Left lung (tissue), 14 donors: ENCODE measurements at places on chromosomes 2 and 18. TPM values are rescaled to one million over a fixed set of nuclear protein-coding genes. Genes with fewer than 3 reads are reported as not detected.

GRCh38 chr2:28523902-28524301 lies 28.0 kb downstream of the PLB1 start:
- no peak for DNase-seq

DNA sequence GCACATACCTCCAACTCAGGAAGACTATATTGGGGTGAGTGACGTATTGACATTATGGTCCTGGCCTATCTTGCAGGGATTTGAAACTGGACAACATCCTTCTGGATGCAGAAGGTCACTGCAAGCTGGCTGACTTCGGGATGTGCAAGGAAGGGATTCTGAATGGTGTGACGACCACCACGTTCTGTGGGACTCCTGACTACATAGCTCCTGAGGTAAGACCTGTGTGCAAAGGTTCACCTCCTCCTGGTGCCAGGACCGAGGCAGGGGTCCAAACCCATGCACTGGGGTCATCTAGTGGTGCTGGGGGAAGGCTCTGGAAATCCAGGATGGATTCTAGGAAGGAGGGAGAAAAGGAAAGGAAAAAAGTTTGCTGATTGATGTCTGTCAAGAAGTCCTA lies 152.2 kb upstream of the EPAS1 start:
- no peak for DNase-seq

TWIST2 gene
- polyA plus RNA-seq = 5.0 TPM

POTEJ gene
- polyA plus RNA-seq = not detected

GRCh38 chr2:10835052-10835970 lies 22.7 kb upstream of the PDIA6 start:
- peak; percentile 92 for DNase-seq

GIGYF2 gene
- polyA plus RNA-seq = 61.1 TPM

DNA sequence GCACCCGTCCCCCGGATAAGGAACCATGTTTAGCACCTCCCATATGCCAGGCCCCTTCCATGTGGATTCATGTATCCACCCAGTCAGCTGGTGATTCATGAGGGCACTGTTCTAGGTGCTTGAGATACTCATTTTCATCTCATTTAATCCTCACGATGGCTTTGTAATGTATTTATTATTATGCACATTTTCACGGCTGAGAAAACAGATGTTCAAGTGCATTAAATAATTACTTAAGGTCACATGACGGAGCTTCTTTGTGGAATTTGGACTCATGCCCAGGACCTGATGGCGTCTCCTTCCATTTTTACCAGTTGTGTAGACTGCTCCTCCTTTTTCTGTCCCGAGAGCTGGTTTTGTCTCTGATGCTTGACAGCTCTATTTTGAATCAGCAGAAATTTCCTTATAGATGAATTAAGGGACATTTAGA lies 72.2 kb upstream of the RBM44 start:
- peak; percentile 85 for DNase-seq

GRCh38 chr2:7209757-7210555 lies 292.7 kb downstream of the RNF144A start:
- no peak for DNase-seq

GRCh38 chr18:46257366-46257765 lies 153.2 kb downstream of the HAUS1 start:
- DNase-seq = no peak

MTIF2 gene
- polyA plus RNA-seq = 31.8 TPM

- peak; percentile 38 for DNase-seq
Measured at GRCh38 chr18:32424696-32425095, 46.0 kb downstream of the GAREM1 start.

GRCh38 chr2:608297-608696 lies 68.9 kb downstream of the TMEM18 start:
- no peak for DNase-seq

DNA sequence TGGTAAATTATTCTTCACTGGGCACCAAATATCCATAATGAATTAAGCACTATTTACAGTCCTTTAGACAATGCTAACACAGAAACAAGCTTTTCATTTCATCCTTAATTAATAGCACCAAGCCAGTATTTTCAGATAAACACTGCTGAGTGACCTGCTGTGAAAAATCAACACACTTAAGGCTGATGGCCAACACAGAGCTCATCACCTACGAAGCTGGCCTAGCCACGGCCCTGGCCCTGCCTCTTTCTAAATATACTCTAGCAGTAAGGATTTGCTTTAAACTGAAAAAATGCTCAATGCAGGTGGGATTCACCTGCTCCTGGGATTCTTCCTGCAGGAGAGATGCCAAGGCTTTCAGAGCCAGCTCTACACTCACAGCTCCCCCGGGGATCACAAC lies 18.4 kb downstream of the CYB5A start:
- DNase-seq = no peak

FNDC4 gene
- 12.3 TPM for polyA plus RNA-seq

DNA sequence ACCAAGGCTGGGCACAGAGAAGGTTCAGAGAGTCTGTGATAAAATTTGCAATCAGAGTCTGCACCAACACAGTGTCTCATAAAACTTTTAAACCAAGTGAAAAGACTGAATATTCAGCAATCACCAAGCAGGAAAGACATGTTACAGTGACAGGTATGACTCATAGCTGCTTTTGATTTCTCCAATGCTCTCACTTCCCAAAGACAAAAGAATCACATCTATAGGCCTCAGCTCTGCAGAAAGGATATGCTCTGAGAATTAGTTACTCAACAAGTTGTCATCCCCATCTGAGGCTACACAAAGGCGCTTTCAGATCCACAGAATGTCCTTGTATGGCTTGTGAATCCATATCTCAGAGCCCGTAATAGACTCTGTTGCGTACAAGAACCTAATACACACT lies 92.5 kb downstream of the KCNF1 start:
- DNase-seq = no peak

- DNase-seq = peak; percentile 25
Measured at GRCh38 chr2:101698844-101699754, 1.6 kb downstream of the MAP4K4 start.

GRCh38 chr18:25503567-25504081 lies 151.7 kb upstream of the ZNF521 start:
- peak; percentile 43 for DNase-seq

DNA sequence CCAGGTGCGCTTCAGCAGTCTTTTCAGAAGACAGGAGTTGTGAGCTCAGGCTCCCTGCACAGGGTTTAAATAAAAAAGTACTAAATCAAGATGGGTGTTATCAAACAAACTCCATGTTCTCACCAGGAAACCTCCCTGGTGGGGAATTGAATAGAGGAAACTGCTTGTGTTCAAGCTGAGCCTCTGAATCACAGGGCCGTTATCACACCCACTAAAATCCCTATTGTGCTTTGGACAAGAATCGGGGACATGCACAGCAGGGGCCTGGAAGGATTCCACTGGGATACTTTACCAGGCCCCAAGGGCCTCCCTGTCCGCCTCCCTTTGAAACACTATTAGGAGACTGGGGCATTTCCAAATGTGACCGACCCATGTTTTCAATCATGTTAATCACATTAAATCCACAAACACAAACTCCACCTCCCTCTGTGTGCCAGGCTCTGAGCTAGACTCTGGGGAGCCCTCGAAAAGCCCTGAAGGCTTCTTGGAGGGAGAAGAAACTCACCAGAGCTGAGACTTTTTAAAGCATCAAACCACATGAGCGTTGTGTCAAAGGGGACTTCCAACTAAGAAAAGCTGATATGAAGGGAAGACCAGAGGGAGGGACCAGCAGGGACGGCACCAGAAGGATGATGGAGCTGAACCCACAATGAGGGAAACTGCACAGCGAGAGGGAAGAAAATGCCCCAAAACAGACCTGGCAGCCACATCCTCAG lies 458.7 kb upstream of the ID2 start:
- no peak for DNase-seq

TMEM198 gene
- polyA plus RNA-seq = 2.5 TPM

DNA sequence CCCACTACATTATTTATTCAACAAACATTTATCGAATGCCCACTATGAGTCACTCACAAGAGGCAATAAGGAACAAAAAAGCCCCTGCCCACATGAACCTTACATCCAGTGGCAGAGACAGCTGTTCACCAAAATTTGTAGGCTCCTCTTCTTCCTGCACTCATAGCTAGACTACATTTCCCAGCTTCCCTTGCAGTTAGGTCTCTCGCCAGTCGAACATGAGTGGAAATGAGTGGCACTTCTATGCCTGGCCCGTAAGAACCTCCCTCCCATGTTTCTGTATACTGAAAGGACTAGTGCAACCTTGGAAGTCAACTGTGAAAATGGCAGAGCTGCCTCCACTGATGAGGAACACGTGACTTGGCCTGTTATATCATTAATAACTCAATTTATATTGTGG lies 19.4 kb upstream of the NCOA1 start:
- DNase-seq = no peak

DNA sequence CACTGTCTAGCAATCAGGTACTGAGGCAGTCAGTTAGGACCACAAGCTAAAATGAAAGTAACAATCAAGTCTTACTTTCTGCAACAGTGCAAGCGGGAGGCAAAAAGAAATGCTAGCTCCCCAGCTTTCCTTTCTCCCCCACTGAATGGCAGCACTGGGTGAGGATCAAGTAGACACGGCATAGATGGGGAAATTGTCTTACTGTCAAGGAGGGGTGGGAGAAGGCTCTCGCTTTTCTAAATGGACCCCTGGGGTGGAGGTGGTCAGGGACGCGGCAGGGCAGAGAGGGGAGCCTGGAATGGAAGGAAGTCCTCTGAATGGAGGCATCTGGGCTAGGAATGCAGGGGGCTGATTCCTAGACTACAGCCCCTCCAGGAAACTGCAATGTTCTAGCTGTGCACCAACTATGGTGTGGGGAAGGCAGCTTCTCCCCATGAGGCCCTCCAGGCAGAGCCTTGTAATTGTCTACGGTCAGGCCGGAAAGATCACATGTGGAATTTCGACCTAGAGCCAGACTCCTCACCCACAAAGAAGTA lies 24.3 kb downstream of the METTL8 start:
- DNase-seq = no peak

GRCh38 chr2:194464964-194465638 lies 1191.9 kb upstream of the SLC39A10 start:
- DNase-seq = no peak

LIMS1 gene
- polyA plus RNA-seq = 71.4 TPM

ANKRD23 gene
- polyA plus RNA-seq = 5.7 TPM

KCNJ13 gene
- polyA plus RNA-seq = 6.2 TPM

DNA sequence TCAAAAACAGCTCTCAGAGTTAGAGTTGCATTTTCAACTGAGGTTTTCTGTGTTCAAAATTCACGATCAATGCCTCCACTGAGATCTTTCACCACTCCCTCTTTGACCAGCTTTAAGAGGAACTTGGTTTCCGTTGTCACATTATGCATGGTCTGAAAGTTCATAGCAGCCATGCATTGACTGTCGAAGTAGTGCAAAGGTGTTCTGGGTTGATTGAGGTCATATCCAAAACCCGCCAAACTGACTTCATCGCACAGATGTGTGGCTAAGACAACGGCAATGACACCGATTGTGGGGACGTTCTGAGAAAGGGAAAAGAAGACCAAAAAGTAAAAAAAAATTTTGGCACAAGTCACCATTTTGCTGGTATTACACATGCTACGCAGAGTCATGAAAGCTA lies 48.7 kb downstream of the ST3GAL5 start:
- no peak for DNase-seq

LNPK gene
- 45.4 TPM for polyA plus RNA-seq

DNA sequence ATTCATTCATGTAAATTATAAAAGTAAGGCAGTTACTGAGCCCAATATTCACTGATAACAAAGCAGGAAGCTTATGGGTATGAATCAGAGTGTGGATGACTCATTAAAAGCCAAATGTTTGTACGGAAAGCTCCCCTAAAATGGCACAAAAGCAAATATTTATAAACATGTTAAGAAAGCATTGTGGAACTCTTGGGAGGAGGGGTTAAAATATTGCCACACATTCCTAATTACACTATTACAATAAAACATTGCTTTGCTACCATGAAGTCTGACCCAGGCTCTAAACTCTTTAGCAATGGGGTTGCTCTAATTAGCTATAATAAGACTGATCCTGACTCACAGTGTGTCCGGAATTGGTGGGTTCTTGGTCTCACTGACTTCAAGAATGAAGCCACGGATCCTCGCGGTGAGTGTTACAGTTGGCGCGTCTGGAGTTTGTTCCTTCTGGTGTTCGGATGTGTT lies 110.9 kb downstream of the NAB1 start:
- no peak for DNase-seq

- peak; percentile 79 for DNase-seq
Measured at GRCh38 chr2:68908392-68908970, 37.3 kb upstream of the BMP10 start.

GRCh38 chr2:85846411-85846810 lies 42.4 kb downstream of the ST3GAL5 start:
- DNase-seq = no peak

GRCh38 chr2:19815746-19816145 lies 86.0 kb downstream of the TTC32 start:
- DNase-seq = no peak

DNA sequence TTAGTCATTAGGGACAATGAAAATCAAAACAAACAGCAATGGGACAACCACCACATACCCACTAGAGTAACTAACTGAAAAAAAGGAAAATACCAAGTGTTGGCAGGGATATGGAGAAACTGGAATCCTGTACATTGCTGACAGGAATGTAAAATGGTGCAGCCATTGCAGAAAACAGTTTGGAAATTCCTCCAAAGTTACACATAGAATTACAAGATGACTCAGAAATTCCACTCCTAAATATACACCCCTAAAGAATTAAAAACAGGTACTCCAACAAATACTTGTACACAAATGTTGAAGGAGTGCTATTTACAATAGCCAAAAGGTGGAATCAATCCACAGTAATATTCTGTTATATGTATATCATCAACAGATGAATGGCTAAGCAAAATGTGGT lies 110.9 kb downstream of the ROCK1 start:
- no peak for DNase-seq

DNA sequence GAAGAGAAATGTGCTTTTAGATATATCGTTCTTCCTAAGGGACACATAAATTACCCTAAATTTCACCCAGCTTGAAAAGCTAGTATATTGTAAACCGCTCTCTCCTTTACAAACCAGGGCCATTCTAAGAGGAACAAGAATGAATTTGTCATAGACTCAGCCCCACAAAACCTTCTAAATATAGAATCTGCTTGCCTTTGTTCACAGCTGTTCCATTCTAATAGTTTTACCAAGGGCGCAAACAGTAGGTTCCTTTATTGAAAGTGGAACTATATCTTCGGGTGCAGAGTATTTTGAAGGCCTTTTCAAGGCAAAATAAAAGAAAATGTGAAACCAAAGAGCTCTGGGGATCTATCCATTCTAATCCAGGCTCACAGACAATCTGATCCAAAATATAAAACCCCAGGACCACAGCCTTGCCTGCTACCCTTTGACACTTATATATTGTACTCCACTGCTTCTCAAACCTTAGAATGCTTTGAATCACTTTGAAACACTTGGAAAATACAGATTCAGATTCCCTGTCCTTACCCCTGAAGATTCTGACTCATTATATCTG lies 316.8 kb downstream of the PAX3 start:
- no peak for DNase-seq

GRCh38 chr2:102606353-102606752 lies 13.0 kb upstream of the SLC9A2 start:
- DNase-seq = no peak

GRCh38 chr2:20596193-20596972 lies 54.5 kb downstream of the HS1BP3 start:
- DNase-seq = no peak

C2orf92 gene
- polyA plus RNA-seq = 26.7 TPM
